Regular cardiac myocyte (primary cell): ENCODE measurements at places on chromosomes 12 and 14. TPM values are rescaled to one million over a fixed set of nuclear protein-coding genes. Genes with fewer than 3 reads are reported as not detected.

The SNAPC1 gene
- 28.8 and 35.2 TPM in 2 replicates for total RNA-seq

The PAPLN gene
- total RNA-seq, result 1.3 and 6.5 TPM in 2 replicates

The CD163L1 gene
- 3.1 and 3.3 TPM in 2 replicates for total RNA-seq

The NTF3 gene
- total RNA-seq, result 0.96 and 5.4 TPM in 2 replicates

The TAS2R46 gene
- 1.5 and 2.8 TPM in 2 replicates for total RNA-seq

The TAPBPL gene
- 3.8 and 13.5 TPM in 2 replicates for total RNA-seq

The SERPINA6 gene
- not detected in 2 replicates for total RNA-seq

The RPS6KL1 gene
- 0.56 and 0.96 TPM in 2 replicates for total RNA-seq

The HHIPL1 gene
- total RNA-seq, result 5.0 and 9.3 TPM in 2 replicates

The HCAR2 gene
- not detected in 2 replicates for total RNA-seq

The TDP1 gene
- total RNA-seq, result 23.4 and 33.5 TPM in 2 replicates

The TAS2R9 gene
- not detected in 2 replicates for total RNA-seq

The SOX5 gene
- 2.7 and 4.8 TPM in 2 replicates for total RNA-seq

The ERBB3 gene
- 0.38 and 0.56 TPM in 2 replicates for total RNA-seq

The BDKRB1 gene
- total RNA-seq, result 0.38 and 2.5 TPM in 2 replicates

The ZFP36L1 gene
- total RNA-seq, result 24.3 and 161 TPM in 2 replicates

The MAP3K9 gene
- under 0.01 and 0.38 TPM in 2 replicates for total RNA-seq

The SMCO3 gene
- total RNA-seq, result 0.38 and 6.2 TPM in 2 replicates

The SERPINA3 gene
- 1.3 and 9.9 TPM in 2 replicates for total RNA-seq
